ENCODE measurements at places on chromosomes 5 and 9.

- ATAC-seq: no peak
These were observed 1097.8 kb upstream of the CDH18 start for GRCh38 chr5:21085791-21086190.

DNA sequence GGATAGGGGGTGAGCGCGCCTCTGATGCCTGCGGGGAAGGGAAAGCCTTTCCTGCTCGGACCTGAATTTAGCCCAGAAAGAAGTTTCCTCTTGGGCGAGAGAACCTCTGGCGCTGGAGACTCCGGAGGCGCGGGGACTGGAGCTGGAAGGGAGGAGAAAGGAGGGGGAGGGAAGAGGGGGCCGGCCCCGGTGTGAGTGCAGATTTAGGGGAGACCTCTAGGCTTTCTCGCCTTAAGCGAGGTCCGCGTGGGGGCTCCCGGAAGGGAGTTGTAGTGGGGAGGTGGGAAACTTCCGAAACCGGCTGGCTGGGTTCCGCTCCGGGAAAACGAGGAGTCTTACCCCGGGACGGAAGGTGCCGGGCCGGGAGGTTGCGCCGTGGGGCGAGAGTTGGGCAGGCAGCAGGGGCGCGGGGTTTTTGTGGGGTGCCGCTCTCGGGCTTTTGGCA, 1.3 kb downstream of the PCSK5 start:
- ATAC-seq: no peak

GRCh38 chr9:12851341-12852090, 76.7 kb downstream of the LURAP1L start:
- no peak for ATAC-seq

- no peak for ATAC-seq
These were observed 162.7 kb downstream of the MACROH2A1 start for GRCh38 chr5:135236228-135236907.

- no peak for ATAC-seq
These were observed 230.5 kb downstream of the SPOCK1 start for GRCh38 chr5:137268646-137269045.

GRCh38 chr5:54746777-54747398, 229.3 kb downstream of the SNX18 start:
- ATAC-seq: no peak

GRCh38 chr5:38636626-38637025, 80.2 kb upstream of the LIFR start:
- no peak for ATAC-seq

DNA sequence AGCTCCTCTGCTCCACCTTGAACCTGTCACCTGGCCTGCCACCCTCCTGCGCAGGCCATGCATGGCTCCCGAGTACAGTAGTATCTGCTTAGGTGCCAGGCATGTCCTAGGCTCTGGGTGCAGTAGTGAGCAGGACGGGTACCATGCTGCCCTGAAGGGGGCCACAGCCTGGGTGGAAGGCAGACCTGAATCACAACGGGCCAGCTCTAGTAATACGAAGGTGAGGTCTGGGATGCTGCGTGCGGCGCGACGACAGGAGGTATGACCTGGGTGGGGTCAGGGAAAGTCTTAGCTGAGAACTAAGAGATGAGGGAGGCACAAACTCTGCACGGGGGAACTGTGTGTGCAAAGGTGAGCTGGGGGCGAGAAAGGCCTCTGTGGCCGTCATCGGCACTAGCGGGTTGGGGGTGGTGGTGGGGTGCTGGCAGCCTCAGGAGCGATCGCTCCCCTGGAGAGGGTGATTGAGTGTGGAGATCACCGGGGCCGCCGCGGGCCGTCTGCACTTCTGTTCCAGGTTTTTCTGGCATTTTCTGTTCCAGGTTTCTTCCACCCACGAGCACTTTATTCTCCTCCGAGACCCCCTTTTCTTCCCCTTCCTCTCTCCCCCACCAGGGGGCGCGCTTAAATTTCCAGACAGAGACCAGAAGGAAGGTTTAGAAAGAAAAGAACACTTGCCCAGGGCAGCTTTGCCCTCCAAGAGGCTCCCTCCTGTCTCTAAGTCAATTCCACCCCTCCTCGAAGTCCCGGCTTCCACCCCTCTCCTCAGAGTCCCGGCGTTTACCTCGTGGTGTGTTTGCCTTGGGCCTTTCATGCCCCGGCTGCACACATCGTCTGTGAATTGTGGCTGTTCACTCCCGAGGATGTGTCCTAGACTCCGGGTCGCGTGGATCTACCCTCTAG, 15.1 kb downstream of the PDLIM4 start:
- peak; percentile 42 for ATAC-seq

DNA sequence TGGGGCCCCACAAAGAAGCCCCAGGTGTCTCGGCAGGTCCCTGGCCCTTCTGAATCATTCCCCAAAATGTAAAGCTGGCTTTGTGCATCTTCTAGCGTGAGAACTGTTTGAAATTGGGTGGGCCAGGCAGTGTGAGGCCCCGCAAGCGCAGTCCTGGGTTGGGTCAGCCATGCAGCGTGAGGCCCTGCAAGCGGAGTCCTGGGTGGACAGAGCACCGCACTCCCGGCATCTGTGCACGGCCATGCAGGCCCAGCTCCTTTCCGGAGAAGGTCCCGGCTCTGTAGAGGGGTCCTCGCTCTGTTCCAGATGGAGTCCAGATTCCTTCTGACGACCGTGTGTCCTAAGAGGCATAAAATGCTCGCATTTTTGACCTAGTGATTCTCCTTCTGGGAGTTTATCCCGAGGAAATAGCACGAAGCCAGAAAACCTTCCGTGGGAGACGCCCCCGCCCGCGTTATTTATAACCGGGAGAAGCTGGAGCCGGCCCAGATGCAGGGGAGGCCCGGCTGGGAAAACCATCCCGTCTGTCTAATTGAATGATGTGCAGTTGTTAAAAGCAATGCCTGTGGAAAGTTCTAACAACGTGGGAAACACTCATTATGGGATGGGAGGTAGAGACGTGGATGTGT, 19.4 kb upstream of the NOTCH1 start:
- no peak for ATAC-seq

GRCh38 chr5:50445296-50445949, 4.3 kb upstream of the EMB start:
- ATAC-seq: no peak

- no peak for ATAC-seq
These were observed 356.3 kb upstream of the SMARCA2 start for GRCh38 chr9:1658661-1659362.

- no peak for ATAC-seq
These were observed 62.1 kb upstream of the FANCC start for GRCh38 chr9:95379630-95380029.

DNA sequence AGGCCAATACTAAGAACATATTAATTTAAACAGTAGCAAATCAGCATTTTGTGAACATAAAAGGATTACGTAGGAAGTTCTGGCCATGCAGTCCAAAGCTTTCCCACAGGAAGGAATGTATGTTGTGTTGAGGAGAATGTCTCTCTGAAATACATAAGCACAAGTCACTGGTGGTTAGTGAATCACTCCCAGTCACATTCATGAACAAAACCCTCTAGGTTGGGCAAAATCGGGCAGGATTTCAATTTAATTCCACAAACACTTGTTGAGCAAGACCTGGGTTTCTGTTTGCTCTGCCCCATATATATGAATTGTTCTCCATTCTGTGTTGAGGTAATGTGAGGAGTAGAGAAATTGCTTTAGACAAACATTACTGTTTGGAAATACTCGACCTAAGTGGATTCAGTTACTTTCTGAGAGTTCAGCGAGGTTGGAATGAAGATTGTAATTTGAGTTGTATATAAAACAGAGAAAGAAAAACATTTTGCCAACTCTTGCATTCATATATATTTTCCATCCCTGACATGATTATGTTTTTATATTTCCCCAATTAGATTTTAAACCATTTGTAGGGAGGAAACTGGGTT, 127.6 kb upstream of the RPS23 start:
- peak; percentile 74 for ATAC-seq

GRCh38 chr5:69414885-69415583, at the start of gene MARVELD2:
Gene MARVELD2 (plus strand): TSS chr5:69415116. CDS start chr5:69419386, 4,270 bp downstream.
- peak; percentile 98 for ATAC-seq

- no peak for ATAC-seq
These were observed 83.5 kb upstream of the MINAR2 start for GRCh38 chr5:129664336-129664937.

- no peak for ATAC-seq
These were observed 180.3 kb upstream of the WWC1 start for GRCh38 chr5:168110870-168111832.

DNA sequence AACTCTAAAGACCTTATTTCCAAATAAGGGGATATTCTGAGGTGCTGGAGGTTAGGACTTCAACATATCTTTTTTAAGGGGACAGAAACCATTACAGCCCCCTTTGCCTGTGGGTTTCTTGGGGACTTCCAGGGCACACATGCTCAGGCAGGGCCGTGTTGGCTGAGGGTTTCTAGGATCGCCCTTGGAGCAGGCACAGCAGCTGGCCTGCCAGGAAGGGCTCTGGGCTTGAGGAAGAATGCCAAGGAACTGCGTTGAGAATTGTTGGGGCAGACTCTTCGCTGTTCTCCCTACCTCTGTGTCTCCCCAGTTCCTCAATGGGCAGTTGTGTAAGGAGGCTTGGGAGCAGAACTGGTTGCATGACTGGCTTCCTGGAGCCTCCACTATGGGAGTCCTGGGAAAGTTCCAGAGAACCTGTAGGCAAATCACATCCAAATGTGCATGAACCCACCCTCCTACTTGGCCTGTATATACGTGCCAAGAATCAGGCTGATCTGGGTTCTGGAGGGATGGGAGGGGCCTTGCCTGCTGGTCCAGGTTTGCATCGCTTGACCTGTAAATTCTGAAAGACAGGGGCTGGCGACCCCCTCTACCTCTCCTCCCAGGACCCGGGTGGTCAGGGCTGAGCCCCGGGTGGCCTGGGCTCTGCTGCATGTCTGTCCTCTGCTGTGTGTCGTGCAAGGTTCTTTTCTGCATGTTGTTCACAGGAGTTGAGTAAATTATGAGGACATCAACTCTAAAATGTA, 65.5 kb downstream of the HSPA4 start:
- ATAC-seq: no peak

- no peak for ATAC-seq
These were observed 183.9 kb downstream of the SLIT3 start for GRCh38 chr5:169116961-169117461.

GRCh38 chr9:92098638-92099037, 16.6 kb downstream of the SPTLC1 start:
- peak; percentile 33 for ATAC-seq

DNA sequence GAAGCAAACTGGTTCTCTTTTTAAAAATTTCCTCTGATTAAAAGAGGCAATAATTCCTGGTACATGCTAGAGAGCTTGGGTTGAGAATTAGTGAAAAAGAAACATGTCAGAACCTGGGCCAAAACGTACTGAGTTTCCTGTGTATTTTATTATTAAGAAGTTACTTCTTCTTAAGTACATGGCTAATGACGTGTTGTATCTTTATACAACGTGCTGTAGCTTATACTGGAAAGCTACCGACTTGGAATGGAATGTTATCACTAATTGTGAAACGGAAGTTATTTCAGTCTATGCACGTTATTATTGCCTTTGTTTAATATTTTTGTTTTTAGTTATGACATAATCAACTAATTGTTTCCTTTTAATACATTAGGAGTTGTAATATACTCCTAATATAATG, 43.1 kb downstream of the ZNF366 start:
- no peak for ATAC-seq

DNA sequence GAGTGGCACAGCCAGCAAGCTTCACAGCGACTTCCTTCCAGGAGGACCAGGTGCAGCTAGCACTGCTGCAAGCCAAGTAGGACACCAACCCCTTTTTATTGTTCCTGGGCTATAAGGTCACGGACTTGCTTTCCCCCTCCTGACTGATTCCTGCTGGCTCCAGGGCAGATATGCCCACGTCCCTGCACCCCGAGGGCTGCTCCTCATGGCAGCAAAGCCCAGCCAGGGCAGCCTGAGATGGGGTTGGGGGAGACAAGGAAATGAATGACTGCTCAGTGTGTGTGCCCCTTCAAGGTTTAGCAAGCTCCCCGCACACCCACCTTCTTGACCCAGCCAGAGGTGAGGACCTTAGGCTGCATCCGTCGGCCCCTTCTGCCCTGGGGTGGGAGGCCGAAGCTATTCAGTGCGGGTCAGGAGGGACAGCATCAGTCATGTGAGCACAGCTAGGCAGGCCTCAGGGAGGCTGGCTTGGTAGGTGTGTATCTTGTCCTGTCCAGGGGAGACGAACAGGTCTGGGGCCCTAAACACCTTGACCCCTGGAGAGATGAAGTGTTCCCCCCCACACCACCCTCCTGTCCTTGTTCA, 136.2 kb upstream of the PHYKPL start:
- ATAC-seq: no peak

GRCh38 chr5:78361631-78361993, 1.2 kb downstream of the SCAMP1 start:
- no peak for ATAC-seq

DNA sequence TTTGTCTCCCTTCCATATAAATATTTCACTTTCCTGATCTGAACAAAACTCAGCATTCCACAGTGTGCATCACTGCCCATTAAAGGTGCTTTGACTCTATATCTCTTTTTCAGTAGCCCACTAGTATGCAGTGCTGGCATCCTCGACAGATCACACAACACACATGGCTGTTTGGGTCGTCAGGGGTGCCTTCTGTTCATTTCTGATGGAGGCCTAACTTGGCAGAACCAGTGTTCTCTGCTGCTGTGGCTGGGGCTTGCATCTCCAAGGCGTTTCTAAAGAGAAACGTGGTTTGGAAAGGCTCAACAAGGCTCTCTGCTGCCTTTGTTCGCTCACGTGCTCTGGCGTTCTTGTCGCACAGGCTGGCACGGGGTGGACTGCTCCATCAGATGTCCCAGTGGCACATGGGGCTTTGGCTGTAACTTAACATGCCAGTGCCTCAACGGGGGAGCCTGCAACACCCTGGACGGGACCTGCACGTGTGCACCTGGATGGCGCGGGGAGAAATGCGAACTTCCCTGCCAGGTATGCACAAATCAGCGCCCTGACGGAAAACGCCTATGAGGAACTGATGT, 97.7 kb upstream of the PRRC1 start:
- ATAC-seq: no peak

DNA sequence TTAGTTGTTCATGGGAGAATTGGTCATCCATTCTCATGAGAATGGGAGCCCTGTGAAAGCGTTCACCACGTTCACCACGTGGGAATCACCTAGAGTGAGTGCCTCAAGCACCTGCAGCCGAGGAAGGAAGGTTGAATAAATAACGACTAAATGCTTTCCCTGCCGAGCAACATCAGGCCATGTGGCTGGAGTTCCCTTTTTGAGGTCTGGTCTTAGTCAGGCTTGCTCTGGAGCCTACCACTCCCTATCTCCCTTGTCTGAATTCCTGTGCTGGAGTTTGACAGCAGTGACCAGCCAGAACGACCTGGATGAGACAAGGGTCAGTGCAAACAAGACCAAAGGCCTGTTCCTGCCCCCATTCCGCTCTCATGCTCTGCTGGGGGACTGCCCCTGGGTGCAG, 28.5 kb downstream of the KCNMB1 start:
- no peak for ATAC-seq

GRCh38 chr5:16025681-16026080, 153.9 kb downstream of the MARCHF11 start:
- no peak for ATAC-seq

DNA sequence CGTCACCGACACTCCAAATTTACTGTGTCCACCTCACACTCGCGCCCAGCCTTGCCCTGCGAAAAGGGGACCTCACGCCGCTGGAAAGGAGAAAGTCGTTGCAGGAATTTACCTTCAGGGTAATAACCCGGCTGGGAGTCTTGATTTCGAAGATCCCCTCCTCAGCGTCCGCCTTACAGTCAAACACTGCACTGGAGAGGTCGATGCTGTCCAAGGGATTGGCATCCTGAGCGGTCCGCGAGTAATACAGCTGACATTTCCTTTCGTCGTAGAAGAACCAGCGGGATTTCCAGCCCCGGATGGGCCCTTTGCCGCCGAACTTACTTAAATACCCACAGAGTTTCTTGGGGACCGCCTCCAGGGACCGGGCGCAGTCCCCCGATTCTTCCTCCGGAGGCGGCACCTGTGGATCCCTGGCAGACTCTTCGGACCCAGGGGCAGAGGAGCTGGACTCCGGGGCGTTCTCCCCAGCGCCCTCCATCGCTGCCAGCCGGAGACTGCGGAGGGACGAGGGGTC, 330 bp downstream of the TBC1D2 start:
- peak; percentile 44 for ATAC-seq
